ENCODE measurements at places on chromosomes 3 and 15. TPM values are rescaled to one million over a fixed set of nuclear protein-coding genes. Genes with fewer than 3 reads are reported as not detected.
A peak's percentile ranks its signal among the peaks of the same experiment; 100 is the strongest.

- H3K36me3 ChIP-seq = no peaks in the 10 kb centered on the region
- peaks cover 10% of the 10 kb centered on the region for H3K4me1 ChIP-seq
- H3K27ac ChIP-seq = no peak overlapping the region
These were observed 168.8 kb upstream of the TOPAZ1 start for GRCh38 chr3:44072601-44073540.

DNA sequence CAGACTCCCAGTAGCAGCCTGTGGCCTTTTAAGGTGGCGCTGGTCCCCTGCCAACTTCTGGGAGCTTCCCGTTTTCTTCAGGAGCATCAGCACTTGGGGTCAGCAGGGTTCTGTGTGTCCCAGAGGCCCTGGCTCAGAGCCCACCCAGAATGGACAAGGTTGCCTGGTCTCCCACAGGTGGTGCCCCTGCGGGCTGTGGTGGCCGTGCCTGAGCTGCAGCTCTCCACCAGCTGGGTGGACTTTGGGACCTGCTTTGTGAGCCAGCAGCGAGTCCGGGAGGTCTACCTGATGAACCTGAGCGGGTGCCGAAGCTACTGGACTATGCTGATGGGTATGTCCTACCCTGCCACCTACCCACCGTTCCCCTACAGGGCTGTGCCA is 15.5 kb downstream of the ACAA1 start:
- H3K4me1 ChIP-seq = peaks cover 3% of the 10 kb centered on the region
- peaks cover 53% of the 10 kb centered on the region for H3K36me3 ChIP-seq
- no peak overlapping the region for H3K4me3 ChIP-seq
- no peak overlapping the region for H3K27ac ChIP-seq
- no peaks in the 10 kb centered on the region for H3K27me3 ChIP-seq

DNA sequence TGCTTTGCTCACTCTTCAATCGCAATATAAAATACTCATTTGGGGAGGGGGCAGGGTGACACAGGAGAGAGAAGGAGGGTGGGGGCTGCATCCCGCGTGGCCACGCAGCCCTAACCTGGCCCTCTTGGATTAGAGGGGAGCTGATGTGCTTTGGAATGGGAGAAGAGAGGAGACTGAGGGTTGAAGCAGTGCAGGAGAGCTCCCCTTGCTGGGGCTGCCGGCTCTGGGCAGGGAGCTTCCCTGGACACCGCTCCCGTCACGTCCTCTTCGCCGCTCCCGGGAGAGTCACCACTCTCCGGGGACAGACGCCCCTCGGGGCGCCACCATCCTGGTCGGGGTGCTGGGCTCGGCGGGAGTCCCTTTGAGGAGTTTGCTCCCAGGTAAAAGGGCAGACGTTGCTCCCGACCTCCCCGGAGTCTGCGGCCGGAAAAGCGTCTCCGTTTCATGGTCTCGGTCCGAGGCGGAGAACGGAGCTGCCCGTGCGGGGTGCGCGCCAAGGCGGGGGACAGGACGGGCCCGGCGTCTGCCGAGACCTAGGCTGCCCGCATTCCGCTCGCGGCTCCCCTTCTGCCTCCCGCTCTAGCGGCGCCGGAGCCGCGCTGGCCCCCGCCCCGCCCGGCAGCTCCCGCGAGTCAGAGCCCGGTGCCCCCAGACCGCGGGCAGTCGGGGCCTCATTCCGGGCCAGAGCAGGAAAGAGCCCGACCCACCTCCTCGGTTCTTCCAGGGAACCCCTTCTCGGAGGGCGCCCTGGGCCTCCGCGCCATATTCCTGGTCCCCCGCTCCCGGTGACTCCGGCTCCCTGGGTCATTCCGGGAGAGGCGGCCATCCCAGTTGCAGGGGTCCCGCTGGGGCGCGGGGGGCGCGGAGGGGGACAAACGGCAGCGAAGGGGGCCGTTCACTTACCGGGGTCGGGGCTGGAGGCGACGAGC is 603 bp downstream of the SLC7A14 start:
- H3K4me1 ChIP-seq = no peaks in the 10 kb centered on the region
- H3K27ac ChIP-seq = no peak overlapping the region
- no peak for DNase-seq
- H3K4me3 ChIP-seq = no peak overlapping the region
- H3K27me3 ChIP-seq = peaks cover 40% of the 10 kb centered on the region

DNA sequence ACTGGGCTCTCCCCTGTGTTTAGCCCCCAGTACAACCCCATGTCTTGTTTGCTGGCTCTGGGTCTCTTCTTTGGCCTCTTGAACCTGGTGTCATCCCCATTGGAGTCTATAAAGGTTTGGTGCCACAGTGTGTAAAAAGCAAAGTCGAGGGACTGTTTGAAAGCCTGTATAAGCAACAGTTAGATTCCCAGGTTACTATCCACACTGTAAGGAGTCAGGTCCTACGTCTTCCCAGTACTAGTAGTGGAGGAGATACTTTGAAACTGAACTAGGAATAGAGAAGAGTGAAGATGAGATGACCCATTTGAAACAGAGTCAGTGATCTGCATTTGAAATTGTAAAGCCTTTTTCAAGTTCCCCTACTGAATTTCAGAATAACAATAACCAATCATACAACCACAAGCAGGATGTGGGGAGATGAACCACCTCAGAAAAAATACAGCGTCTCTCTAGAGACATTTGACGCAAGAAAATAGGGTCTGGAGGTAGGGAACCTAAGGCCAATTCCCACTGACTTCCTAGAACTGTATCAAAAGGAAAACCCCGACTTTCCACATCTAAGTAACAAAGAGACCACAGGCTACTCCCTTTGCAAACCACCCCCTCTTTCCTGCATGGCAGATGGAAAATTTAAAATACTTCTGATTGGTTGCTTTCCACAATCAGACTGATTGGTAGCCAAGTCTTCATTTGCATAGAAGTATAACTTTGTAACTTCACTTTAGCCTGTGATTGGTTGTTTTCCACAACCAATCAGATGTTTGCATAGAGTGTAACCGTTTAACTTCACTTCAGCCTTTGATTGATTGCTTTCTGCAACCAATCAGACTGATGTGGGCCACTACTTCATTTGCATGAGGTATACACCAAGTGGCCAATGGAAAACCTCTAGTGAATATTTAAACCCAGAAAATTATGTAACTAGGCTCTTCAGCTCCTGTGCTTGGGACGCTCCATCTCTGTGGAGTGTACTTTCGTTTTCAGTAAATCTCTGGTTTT is 49.9 kb upstream of the NEDD4 start:
- peak; percentile 53 for DNase-seq
- H3K36me3 ChIP-seq = peaks cover 10% of the 10 kb centered on the region
- peak overlapping the region; percentile 82 for H3K27ac ChIP-seq
- peaks cover 30% of the 10 kb centered on the region for H3K4me1 ChIP-seq
- peak overlapping the region; percentile 39 for H3K4me3 ChIP-seq

- peaks cover 2% of the 10 kb centered on the region for H3K27me3 ChIP-seq
- no peaks in the 10 kb centered on the region for H3K36me3 ChIP-seq
- H3K27ac ChIP-seq = no peak overlapping the region
- H3K4me3 ChIP-seq = no peak overlapping the region
These were observed 48.9 kb upstream of the FMN1 start for GRCh38 chr15:33243393-33243792.

DNA sequence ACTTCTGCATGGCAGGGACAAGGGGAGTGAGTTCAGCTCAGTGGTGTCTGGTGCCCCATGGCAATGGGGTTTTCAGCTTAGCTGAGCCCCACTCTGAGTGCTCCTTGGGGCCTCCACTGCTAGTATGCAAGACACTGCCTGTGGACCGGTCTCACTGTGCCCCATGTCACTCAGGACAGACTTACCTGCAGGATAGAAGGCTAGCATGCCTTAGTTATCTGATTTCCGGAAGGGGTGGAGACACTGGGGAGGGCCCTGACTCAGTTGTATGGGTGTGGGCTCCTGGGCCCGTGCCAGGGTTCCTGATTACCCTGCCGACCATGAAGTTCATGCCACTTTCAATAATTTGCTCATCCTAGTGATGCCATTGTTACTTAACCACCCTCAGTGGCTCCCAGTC is 4.3 kb upstream of the SLC6A20 start:
- DNase-seq = no peak
- peaks cover 58% of the 10 kb centered on the region for H3K27me3 ChIP-seq
- H3K36me3 ChIP-seq = no peaks in the 10 kb centered on the region
- no peak overlapping the region for H3K4me3 ChIP-seq

- peaks cover 2% of the 10 kb centered on the region for H3K4me1 ChIP-seq
- H3K36me3 ChIP-seq = no peaks in the 10 kb centered on the region
- H3K4me3 ChIP-seq = no peak overlapping the region
- H3K27ac ChIP-seq = no peak overlapping the region
These were observed 258.3 kb downstream of the IL5RA start for GRCh38 chr3:2851835-2852234.

- peaks cover 3% of the 10 kb centered on the region for H3K27me3 ChIP-seq
- H3K4me3 ChIP-seq = no peak overlapping the region
- peaks cover 1% of the 10 kb centered on the region for H3K36me3 ChIP-seq
- no peak for DNase-seq
- no peaks in the 10 kb centered on the region for H3K4me1 ChIP-seq
- H3K27ac ChIP-seq = no peak overlapping the region
These were observed 73.2 kb downstream of the BTLA start for GRCh38 chr3:112425858-112426750.

- no peak overlapping the region for H3K4me3 ChIP-seq
- H3K27ac ChIP-seq = no peak overlapping the region
- peaks cover 5% of the 10 kb centered on the region for H3K27me3 ChIP-seq
- no peaks in the 10 kb centered on the region for H3K36me3 ChIP-seq
These were observed 10.3 kb downstream of the GPR87 start for GRCh38 chr3:151306168-151306810.

GRCh38 chr3:126550488-126551051 is 8.2 kb downstream of the C3orf22 start:
- no peaks in the 10 kb centered on the region for H3K4me1 ChIP-seq
- H3K27ac ChIP-seq = no peak overlapping the region
- peaks cover 3% of the 10 kb centered on the region for H3K27me3 ChIP-seq

Gene P2RY14
- 1.4 TPM for total RNA-seq

Gene ARHGAP11A
- total RNA-seq = 139 TPM

Gene FANCD2OS
- not detected for total RNA-seq

Gene TRPM1
- not detected for total RNA-seq

Gene RTP1
- not detected for total RNA-seq

Gene RASGRP1
- total RNA-seq = 200 TPM

Gene ITPR1
- 59.6 TPM for total RNA-seq

Gene COL8A1
- 0.10 TPM for total RNA-seq

Gene CLDN16
- not detected for total RNA-seq

Gene EFCC1
- total RNA-seq = not detected

All from activated CD4-positive, alpha-beta memory T cell treated with anti-CD3 and anti-CD28 coated beads, Interleukin-2, amount 10 ng/mL, durations not matched to agents 7 days and 5 days (primary cell).